ENCODE measurements at places on chromosomes 6 and 20.

DNA sequence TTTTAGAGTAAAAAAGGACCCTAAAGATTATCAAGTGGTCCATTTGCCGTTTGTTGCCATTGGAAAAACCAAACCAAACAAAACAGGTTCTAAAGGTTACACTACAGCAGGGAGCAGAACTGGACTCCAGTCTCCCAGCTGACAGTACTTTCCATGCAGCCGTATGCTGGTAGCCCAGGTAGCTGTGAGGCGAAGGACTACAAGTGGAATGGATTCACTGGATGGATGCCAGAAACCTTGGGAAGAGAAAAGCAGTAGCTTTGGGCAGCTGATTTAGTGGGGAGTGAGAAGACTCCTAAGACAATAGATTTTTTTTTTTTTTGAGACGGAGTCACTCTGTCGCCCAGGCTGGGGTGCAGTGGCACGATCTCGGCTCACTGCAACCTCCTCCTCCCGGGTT lies 88.3 kb downstream of the SASH1 start:
- no peak for DNase-seq

- DNase-seq = peak; percentile 73
These were observed 1.2 kb downstream of the EZR start for GRCh38 chr6:158817728-158818580.

GRCh38 chr6:163085426-163085825 lies 329.1 kb upstream of the QKI start:
- DNase-seq = no peak

DNA sequence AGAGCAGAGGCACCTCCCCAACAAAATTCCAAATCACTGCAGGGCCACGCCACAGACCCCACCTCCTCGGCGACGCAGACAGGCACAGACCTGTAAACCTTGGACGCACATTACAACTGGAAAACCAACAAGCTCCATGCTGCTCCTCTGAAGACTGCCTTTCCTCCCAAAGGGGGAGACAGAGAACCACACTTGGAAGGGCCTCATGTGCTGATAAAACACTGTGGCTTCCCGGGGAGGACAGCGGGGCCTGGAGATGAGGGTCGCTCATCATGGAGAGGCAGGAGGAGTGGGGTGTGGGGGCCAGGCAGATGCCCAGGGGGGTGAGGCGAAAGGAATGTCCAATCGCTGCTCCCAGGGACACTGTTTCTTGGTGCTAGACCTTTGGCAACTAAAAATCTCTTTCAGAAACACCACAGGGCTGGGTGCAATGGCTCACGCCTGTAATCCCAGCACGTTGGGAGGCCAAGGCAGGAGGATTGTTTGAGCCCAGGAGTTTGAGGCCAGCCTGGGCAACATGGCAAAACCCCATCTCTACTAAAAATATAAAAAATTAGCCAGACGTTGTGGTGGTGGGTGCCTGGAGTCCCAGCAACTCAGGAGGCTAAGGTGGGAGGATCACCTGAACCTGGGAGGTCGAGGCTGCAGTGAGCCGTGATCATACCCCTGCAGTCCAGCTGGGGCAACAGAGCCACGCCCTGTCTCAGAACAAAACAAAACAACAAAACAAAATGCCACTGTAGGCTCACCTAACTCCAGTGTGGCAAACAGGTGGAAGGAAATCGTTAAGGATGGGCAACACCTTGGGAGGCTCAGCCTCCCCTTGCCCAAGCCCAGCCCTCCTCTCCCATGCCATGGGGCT lies 53.8 kb downstream of the ABHD12 start:
- DNase-seq = no peak

- DNase-seq = no peak
These were observed 62.4 kb downstream of the PRSS35 start for GRCh38 chr6:83574783-83575182.

GRCh38 chr20:58399926-58400325 lies 10.9 kb downstream of the VAPB start:
- no peak for DNase-seq

- peak; percentile 82 for DNase-seq
These were observed at the start of gene GFOD1 for GRCh38 chr6:13487122-13488014. Gene GFOD1 (minus strand): TSS chr6:13487600. CDS start chr6:13486890, 710 bp downstream.

GRCh38 chr6:6479785-6480184 lies 108.7 kb upstream of the LY86 start:
- DNase-seq = peak; percentile 74

GRCh38 chr6:11931296-11932035 lies 80.6 kb upstream of the HIVEP1 start:
- DNase-seq = no peak

GRCh38 chr6:123434186-123434585 lies 202.6 kb downstream of the TRDN start:
- no peak for DNase-seq

GRCh38 chr20:40728470-40728869 lies 39.4 kb upstream of the MAFB start:
- DNase-seq = no peak

- no peak for DNase-seq
These were observed 64.8 kb downstream of the UTRN start for GRCh38 chr6:144349690-144350527.

GRCh38 chr20:36826554-36827244 lies 49.2 kb upstream of the TLDC2 start:
- no peak for DNase-seq

DNA sequence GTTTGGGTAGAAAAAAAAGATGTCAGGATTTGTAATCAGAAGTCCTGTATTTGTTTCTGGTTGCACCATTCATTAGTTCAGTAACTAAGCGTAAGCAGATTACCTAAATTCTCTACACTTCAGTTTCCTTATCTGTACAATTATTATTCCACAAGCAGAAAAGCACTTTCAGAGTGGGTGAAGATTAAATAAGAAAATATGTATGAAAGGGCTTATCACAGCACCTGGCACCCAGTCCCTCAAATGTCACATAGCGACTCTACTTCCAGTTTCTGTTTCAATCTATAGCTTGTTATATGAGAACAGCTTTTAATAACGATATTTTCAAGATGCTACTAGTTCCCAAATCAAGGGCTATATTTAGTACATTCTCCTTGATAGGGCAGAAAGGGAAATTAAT lies 31.4 kb downstream of the RGS17 start:
- DNase-seq = no peak

GRCh38 chr6:125749865-125750691 lies 646 bp downstream of the HEY2 start:
- peak; percentile 19 for DNase-seq

- DNase-seq = no peak
These were observed 13.7 kb upstream of the PRDM13 start for GRCh38 chr6:99592900-99593299.

DNA sequence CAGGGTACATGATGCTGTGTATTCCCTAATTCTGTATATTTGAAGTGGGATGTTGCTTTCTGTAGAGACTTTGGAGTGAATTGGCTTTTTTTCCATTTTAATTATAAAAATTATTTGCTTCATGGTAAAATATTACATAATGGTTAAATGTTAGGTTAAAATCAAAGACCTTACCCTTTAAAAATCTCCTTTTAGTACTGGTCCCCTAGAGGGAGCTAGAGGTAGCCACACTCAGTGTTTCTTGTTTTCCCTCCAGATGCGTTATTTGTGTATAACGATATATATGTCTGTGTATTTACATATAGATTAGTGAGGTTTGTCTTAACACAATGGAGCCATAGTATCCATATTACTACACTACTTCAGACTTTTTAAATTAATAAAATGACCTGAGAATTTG lies 146.7 kb downstream of the PLCB4 start:
- no peak for DNase-seq

- no peak for DNase-seq
These were observed 23.4 kb upstream of the PLN start for GRCh38 chr6:118524686-118525085.

- DNase-seq = no peak
These were observed 239.8 kb downstream of the CDC5L start for GRCh38 chr6:44627091-44627882.

GRCh38 chr6:23441808-23442461 lies 684.1 kb upstream of the NRSN1 start:
- DNase-seq = no peak

DNA sequence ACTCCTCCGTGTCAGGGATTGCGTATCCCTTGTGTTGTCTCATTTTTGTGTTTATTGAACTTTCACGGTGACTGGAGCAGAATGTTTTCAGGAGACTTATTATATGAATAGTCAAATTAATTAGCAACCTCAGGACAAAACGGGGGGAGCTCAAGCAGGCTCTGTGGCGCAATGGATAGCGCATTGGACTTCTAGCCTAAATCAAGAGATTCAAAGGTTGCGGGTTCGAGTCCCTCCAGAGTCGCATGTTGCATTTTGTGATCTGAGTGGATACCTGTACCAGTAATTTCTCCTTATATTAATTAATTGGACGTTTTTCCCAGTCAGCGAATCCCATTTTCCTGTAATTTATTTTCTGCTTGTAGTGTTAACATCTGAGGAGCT lies 89.1 kb upstream of the ZNF184 start:
- DNase-seq = no peak

GRCh38 chr20:40778894-40779496 lies 90.0 kb upstream of the MAFB start:
- no peak for DNase-seq

DNA sequence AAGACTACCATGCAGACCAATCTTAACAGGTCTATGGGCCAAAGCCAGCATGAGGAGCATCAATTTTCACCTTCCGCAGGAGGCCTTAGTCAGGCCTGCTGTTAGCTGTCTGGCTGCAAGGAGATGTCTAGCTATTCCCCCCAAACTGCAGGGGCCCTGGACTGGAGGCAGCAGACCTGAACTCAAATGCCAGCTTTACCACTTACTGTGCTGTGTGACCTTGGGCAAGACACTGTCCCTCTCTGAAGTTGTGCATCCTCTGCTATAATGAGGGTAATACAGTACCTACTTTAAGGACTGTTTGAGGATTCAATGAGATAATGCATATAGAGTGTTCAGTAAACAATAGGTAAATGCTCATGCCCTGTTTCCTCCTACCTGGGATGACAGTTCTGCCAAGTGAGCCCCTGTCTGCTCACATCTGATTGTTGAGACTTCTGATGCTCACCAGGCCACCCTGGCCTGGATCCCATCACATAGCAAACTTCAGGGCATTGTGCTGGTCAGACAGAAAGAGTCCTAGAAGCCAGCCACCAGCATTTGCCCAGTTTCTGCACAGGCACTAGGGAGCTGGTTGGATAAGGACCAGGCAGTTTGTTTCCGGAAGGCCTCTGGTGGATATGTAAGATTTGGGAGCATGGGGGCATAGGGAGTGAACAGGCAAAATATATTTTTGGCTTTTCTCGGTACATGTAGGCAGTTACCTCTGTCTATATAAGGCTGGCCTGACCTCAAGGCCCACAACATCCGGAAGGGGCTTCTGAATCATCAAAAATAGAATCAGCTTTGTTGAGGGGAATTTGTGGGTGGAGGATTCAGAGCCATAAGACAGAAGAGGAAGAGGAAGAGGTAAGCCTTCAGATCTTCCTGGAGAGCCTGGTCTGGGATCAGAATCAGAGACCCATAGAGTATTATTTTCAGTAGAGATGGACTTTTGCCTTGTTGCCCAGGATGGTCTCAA lies 2.3 kb upstream of the OCSTAMP start:
- no peak for DNase-seq

- DNase-seq = no peak
These were observed 46.1 kb downstream of the SYNJ2 start for GRCh38 chr6:158027590-158028285.

GRCh38 chr6:124984668-124985338 lies 22.6 kb downstream of the RNF217 start:
- no peak for DNase-seq

- peak; percentile 4 for DNase-seq
These were observed 35.1 kb upstream of the RFPL4B start for GRCh38 chr6:112311950-112312547.

- DNase-seq = no peak
These were observed 275.1 kb downstream of the C6orf118 start for GRCh38 chr6:165034271-165034741.

DNA sequence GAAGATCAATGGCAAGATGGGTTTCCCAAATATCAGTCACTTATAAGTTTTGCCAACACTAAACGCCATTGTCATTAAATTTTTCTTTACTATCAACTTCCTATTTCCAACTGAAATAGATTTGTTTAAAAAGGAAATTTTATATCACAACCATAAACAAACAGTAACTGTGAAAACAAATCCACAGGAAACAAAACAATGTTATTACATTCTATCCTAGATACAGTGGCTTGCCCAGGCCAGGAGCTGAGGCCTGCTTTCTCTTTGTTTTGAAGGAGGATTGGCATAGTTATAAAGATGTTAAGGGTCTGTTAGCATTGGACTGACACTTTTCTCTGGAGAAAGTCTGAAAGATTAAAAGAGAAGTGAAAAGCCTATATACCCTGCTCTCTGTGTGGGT lies 24.9 kb downstream of the PPP1R16B start:
- DNase-seq = no peak

DNA sequence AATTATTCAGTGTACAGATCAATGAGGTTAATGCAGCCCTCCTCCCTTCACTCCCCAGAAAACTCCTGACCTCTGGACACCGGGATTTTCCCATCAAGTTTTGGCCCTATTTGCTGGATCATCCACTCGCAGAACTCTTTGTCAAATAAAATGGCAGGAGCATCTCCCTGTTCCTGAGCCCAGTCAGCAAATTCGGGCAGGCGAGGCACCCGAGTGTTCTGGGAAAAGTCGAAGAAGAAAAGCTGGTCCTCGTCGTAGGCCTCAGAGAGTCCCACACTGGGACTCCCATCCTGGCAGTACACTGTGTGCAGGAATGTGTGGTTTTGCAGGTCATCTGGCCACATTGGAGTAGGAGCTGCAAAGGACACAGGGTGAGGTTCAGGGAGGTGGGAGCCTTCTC lies 2.4 kb downstream of the HLA-DMA start:
- no peak for DNase-seq

DNA sequence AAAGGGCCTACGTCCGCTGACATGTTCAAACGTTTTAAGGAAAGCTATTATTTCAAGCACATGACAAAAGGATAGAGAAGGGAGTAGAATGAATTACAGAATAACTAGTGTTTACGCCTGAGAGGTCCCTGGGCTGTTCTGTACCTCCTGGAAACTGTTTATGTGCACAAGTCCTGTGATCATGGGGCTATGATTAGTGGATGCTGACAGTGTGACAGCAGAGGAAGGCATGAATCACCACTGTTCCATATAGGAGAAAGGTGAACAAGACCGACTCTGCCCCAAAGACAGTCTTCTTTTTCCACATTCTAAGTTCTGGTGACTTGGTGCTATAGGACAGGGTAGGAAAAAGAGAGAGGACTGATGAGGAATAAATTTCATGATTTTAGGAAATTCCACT lies 249.2 kb upstream of the PRDM1 start:
- no peak for DNase-seq

GRCh38 chr6:47836639-47837038 lies 54.8 kb downstream of the OPN5 start:
- no peak for DNase-seq

DNA sequence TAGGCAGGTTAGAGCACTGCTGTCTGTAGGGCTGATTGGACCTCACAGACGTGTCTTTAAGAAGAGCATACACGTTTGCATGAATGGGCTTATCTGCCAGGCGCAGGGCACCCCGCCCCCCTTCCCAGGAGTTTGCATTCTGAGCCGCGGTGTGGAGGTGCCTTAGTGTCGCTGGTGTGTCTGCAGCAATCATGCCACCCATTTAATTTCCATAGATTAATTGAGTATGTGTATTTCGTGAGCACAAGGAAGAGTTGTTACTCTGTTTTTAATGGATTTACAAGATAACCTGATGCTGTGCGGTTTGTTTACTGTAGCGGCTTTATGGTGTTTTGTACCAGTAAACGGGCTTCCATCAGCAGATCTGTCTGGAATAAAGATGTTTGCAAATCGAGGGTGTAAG lies 107.7 kb downstream of the ZDHHC14 start:
- DNase-seq = peak; percentile 87
